ENCODE measurements at places on chromosomes 5 and 9.

DNA sequence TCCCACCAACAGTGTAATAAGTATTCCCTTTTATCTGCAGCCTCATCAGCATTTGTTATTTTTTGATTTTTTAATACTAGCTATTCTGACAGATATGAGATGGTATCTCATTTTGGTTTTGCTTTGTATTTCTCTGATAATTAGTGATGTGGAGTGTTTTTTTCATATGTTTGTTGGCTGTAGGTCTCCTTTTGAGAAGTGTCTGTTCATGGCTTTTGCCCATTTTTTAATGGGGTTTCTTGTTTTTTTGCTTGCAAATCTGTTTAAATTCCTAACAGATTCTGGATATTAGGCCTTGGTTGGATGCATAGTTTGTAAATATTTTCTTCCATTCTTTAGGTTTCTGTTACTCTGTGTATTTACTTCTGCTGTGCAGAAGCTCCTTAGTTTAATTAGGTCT lies 445.4 kb upstream of the DAB2 start:
- no peak for DNase-seq

DNA sequence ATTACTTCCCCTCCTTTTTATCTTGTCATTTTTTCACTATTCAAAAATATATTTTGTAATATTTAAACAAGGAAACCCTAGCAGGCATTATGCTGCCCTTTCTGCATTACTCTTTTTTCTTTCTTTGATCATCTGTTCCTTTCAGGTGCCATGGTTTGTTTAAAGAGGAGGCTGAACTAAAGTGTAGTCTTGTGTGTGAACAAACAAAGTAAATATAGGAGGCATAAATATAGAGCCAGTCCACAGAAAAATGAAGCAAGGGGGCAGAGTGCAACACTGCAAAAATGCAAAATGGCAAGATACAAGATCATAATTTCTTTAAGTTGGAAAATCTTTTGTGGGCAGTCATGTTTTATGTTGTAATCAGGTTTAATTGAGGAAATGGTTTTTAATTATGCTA lies 947.3 kb upstream of the COX7C start:
- DNase-seq = no peak

DNA sequence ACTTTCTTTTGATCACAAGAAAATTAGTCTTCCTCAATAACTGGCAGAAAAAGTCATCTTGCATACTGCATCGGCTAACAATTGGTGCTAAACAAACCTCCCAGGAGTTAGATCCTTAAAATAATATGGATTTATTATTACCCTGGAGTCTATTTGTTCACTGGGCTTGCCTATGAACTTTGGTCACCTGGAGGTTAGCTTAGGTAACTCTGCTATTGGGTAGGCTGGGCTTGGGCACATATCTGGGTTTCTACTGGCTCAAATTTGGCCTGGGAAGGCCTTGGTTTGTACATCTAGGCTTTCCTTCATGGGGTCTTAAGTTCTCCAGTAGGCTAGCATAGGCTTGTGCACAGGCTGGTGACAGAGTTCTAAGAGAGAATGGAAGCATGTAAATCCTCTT lies 279.9 kb downstream of the RASEF start:
- DNase-seq = no peak

GRCh38 chr9:111483439-111483857 lies 735 bp downstream of the ECPAS start:
- DNase-seq = no peak

GRCh38 chr5:151038801-151039238 lies 18.4 kb downstream of the GPX3 start:
- DNase-seq = no peak

DNA sequence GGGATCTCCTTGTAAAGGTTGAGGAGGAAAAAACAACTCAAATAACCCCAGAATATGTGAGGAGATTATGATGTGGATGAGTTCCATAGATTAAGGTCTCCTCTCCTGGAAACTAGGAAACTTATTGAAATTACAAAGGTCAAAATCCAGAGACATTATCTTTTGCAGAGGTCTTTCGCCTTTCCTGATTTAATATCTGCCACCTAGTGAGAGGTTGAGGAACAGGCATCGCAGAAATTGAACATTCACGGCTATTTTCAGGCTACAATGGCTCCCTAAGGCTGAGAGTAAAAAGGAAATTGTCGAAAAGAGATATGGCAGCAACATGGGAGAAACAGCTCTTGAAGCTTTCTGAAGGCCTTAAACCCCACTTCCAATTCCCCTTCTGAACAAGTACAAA lies 127.5 kb upstream of the PLCXD3 start:
- DNase-seq = peak; percentile 18

- peak; percentile 82 for DNase-seq
These were observed at the start of gene TRPM6 for GRCh38 chr9:74887041-74887980. TRPM6 (minus strand) TSS chr9:74887921; CDS start chr9:74887856, 65 bp downstream.

DNA sequence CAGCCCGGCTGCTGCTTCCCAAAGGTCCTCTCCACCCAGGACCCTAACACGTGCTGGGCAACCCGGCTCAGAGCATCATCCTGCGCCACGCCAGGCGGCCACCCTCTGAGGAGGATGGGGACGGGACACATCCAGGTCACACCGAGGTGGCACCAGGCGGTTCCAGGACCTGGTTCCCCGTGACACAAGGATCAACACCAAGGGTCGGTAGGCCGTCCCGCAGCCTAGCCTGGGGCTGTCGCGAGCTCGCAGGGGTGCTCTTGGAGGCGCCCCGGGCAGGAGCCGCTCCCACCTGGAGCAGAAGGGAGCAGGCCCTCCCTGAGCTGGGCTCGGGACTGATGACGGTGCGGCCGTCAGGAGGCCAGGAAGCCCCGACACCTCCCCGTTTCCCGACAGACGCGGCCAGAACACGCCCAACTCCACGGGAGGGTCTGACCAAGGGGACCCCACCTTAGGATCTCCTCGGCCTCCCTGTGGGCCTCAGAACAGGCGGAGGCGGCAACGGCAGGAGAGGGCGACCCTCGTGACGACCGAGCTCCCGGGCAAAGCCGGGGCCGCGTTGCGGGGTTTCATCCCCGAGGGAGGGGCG lies 6.3 kb downstream of the EXD3 start:
- no peak for DNase-seq

DNA sequence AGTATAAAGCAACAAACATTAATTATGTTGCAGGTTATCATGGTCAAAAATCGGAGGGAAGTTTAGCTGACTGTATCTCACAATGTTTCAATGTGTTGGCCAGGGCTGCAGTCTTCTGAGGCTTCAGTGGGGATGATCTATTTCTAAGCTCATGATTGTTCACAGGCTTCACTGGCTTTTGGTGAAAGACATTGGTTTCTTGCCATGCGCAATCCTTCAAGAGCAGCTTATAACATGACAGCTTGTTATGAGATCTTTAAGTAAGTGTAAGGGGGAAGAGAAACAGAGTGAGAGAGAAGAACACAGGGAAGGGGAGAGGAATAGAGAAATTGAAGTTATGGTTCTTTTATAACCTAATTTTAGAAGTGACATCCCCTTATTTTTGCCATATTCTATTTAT lies 385.9 kb upstream of the CHD1 start:
- no peak for DNase-seq

DNA sequence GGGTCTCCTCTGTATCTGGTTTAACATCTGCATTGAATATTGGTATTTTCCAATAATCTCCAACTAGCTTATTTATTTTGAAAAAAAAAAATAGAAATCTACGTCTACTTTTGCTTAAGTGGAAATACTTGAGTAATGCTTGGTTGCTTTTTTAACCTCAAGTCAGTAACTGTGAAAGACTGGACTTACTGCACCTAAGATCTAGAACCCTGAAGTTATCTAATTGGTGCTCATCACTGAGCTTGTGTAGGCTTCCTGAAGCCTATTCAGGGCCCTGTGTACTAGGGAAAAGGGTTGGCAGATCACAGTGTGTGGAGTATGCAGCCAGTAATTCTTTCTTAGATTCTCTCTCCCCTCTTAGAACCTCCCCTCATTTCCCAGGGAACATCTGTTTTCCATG lies 16.2 kb downstream of the SLC1A1 start:
- no peak for DNase-seq

- DNase-seq = no peak
These were observed 94.9 kb upstream of the NREP start for GRCh38 chr5:111851631-111852548.

DNA sequence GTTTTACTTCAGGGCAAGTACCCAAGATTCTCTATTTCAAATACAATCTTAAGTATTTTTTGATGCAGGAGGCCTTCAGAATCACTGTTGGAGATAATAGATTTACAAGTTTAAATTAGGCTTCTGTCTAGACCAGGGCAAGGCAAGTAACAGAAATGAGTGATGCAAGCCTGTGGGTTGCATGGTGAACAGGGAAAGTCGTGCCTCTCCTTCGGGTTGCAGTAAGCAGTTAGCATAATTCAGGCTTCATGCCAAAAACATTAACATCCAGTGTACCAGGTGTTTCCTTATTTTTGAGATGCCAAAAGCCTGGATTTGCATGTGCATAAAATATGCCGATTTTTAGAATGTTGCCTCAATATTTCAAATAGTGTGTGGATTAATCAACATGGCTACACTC lies 369.0 kb downstream of the CAAP1 start:
- DNase-seq = no peak

- peak; percentile 53 for DNase-seq
These were observed 1050.2 kb downstream of the CDH12 start for GRCh38 chr5:21802869-21803490.

GRCh38 chr5:5765066-5765850 lies 342.8 kb downstream of the ICE1 start:
- no peak for DNase-seq

- DNase-seq = no peak
These were observed 437.3 kb downstream of the BRINP1 start for GRCh38 chr9:118931941-118932340.

- DNase-seq = no peak
These were observed 32.7 kb downstream of the MTAP start for GRCh38 chr9:21835121-21835520.

DNA sequence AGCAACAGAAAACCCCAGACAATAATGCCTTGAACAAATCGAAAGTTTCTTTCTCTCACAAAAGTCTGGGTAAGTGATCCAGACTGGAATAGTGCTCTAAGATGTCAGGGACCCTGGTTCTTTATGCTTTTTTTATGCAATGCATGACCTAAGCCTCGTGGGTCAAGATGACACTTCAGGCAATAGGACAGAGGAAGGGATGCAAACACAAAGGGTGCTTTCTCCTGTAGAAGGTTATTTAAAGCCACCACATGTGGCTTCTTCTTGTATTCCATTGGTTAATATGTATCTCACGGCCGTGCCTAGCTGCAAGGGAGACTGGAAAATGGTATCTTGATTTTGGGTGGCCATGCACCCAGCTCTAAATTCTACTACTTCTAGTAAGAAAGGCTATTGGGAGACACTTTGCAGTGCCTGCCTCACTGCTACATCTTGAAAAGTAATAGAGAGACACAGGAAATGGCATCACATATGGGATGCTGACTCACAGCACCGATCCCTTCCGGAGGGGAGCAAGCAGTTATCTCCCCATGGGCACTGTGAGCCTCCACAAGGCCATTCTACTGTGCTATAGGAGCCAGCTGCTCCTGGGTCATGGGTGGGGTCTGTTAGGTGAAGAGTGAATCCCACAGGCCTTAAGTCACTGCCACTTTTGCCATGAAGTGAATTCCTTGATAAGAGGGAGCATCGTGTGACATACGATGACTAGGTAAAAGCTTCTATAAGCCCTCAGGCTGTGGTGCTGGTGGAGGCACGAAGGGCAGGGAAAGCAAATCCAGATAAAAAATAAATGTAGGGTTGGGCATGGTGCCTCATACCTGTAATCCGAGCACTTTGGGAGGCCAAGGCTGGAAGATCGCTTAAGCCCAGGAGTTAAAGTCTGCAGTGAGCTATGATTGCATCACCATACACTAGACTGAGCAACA lies 32.5 kb upstream of the RAB14 start:
- peak; percentile 76 for DNase-seq

- no peak for DNase-seq
These were observed 192.9 kb upstream of the KLF9 start for GRCh38 chr9:70607329-70607728.

- DNase-seq = no peak
These were observed 46.6 kb downstream of the CD180 start for GRCh38 chr5:67149951-67150523.

GRCh38 chr5:112647428-112647827 lies 90.3 kb upstream of the APC start:
- no peak for DNase-seq

DNA sequence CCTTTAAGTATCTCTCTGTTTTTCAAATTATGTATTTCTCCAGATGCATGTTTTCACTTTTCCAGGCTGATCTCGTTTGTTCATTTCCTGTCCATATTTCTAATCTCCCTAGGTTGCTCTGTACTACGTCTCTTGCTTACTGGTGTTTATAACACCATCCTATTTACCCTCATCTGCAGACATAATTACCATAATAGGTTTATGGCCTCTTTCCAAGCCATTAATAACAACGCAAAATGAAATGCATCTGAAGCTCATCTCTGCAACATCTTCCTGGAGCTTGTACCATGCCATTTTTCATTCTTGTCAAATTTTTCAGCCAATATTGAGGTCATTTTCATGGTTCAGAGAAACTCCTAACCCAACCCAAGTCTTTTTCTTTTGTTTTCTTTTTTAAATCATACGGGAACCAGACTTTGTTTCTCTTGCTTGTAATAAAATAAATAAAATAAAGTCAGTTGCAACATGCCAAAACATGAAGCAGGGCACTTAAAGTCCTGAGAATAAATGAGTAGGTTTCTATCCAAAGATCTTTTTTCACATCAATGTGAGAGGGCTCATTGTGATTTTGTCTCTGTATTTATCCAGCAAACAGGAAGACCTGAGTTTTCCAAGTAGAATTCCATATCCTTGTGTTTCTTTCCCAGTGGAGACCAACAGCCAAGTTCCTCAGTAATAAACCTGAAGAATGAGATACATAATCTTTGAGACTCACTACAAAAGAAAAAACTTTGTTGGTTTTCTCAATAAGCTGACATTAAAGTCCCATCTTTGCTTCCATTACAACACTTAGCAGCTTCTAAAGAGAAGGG lies 37.0 kb downstream of the DPYSL3 start:
- DNase-seq = no peak

GRCh38 chr5:132746954-132747615 lies at the start of gene CCNI2:
CCNI2 (plus strand) TSS chr5:132747426; CDS start chr5:132747496, 70 bp downstream.
- DNase-seq = no peak

GRCh38 chr9:95999390-95999789 lies 123.9 kb downstream of the ERCC6L2 start:
- no peak for DNase-seq

DNA sequence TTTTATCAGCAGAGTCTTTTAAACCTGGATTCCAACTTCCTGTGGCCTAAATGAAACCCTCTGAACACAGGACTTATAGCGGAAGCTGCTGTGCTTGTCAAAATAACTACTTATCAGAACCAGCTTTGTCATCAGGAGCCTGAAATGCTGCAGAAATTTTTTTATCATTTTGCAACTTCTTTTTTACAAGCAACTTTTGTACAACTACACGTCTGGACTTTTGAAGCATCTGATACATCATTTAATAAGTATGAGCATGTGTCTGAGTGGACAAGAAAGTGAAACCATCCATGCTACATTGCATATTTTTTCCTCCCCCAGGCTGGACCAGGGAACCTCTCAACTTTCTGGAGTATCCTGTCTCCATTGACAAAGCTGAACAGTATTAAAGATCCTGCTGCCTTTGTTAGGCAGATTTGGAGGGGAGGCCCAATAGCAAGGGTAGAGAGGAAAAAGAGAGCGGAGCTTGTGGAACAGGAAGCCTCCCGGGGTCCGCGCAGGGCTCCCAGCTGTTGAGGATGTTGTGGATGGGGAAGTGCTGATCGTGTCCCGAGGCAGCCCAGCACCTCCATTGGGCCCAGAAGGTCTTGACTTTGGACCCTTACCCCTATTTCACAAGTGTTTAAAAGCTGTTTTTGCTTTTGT lies 196.6 kb downstream of the MSX2 start:
- no peak for DNase-seq

GRCh38 chr9:127899128-127899943 lies at the start of gene ST6GALNAC6:
ST6GALNAC6 (minus strand) TSS chr9:127899603; CDS start chr9:127897981, 1,622 bp downstream.
- DNase-seq = no peak
